ENCODE measurements at places on chromosomes 11 and 22. TPM values are rescaled to one million over a fixed set of nuclear protein-coding genes. Genes with fewer than 3 reads are reported as not detected.

Gene OR2AT4
- not detected for total RNA-seq

- no peak for DNase-seq
- H3K27ac ChIP-seq = no peak overlapping the region
- H3K4me1 ChIP-seq = no peaks in the 10 kb centered on the region
Measured at GRCh38 chr22:40671369-40671768, 7.9 kb upstream of the MCHR1 start.

DNA sequence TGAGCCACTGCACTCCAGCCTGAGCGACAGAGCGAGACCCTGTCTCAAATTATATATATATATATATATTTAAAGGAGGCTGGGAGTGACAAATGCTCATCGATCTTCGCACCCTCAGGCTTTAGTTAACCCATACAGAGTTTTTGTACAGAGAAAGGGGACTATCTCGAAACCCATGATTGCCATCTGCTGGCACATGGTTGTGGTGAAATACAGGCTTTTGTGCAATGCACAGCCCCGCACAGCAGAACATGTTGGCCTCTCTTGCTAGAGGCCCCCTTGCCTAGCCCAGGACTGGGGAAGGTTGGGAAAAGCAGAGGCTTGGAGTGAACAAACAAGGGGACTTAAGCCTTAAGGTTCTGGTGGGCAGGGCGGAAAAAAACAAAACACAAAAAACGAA lies 3.6 kb downstream of the MYBPC3 start:
- H3K4me1 ChIP-seq = no peaks in the 10 kb centered on the region
- no peaks in the 10 kb centered on the region for H3K27me3 ChIP-seq
- H3K27ac ChIP-seq = no peak overlapping the region
- DNase-seq = no peak

GRCh38 chr22:39958009-39958711 lies 2.0 kb upstream of the TMA7B start:
- no peak overlapping the region for H3K4me3 ChIP-seq
- peaks cover 27% of the 10 kb centered on the region for H3K27me3 ChIP-seq
- no peak for DNase-seq

DNA sequence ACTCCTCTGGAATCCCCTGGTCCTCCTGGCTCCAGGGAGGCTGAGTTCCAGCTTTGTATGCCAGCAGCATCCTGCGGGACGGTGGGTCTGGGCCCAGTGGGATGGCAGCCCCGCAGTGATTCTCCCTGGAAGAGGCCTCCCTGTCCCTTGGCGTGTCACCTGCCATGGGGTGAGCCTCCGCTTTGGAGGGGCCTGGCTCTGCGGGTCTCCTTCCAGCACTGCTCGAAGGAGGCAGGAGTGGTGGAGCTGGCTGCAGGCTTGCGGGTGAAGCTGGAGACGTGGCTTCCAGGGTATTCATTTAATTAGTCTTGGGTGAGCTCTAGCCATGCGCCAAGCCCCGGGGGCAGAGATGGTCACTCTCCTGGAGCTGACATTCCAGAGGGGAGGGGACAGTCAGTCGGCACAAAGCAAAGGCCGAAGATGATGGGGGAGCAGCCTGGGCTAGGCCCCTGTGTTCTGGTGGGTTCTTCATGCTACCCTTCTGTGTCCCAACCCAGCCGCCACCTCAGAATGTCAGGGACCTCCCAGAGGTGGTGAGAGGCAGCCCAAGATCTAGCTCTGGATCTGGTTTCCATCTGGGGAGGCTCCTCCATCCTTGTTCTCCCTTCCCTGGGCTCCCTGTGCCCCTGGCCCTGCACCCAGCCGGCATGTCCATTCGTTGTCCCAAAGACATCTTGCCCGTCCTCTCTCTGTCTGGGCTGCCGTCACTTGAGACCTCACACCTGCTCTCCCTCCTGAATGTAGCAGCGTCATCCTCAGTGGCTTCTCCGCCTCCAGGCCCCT lies 1332.5 kb downstream of the BRD1 start:
- H3K36me3 ChIP-seq = no peaks in the 10 kb centered on the region
- no peaks in the 10 kb centered on the region for H3K4me1 ChIP-seq
- no peak overlapping the region for H3K4me3 ChIP-seq
- H3K27me3 ChIP-seq = peaks cover 16% of the 10 kb centered on the region
- DNase-seq = peak; percentile 61
- no peak overlapping the region for H3K27ac ChIP-seq

- no peak overlapping the region for H3K4me3 ChIP-seq
- no peak overlapping the region for H3K27ac ChIP-seq
- DNase-seq = no peak
- no peaks in the 10 kb centered on the region for H3K4me1 ChIP-seq
- no peaks in the 10 kb centered on the region for H3K36me3 ChIP-seq
Measured at GRCh38 chr11:8219257-8220021, 44.2 kb downstream of the LMO1 start.

Gene PDGFB
- 29.8 TPM for total RNA-seq

DNA sequence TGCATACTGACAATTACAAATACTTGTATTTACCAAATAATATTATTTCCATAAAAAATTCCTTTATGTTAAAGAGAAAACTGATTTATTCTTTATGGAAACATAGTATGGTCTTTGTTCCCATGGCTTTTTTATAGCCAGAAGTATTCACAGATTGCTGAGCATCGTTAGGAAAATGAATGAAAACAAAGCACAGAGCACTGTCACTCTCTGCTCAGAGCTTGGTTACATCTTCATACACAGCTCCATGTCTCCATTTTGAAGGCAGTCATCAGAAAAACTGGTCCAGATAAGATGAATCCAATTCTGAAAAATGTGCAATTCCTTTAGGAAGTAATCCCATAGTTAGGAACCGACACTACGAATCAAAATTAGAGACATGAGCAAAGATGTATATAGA lies 9.0 kb upstream of the SLC6A5 start:
- no peak overlapping the region for H3K27ac ChIP-seq
- no peaks in the 10 kb centered on the region for H3K36me3 ChIP-seq
- no peak overlapping the region for H3K4me3 ChIP-seq
- H3K27me3 ChIP-seq = peaks cover 22% of the 10 kb centered on the region
- no peak for DNase-seq

DNA sequence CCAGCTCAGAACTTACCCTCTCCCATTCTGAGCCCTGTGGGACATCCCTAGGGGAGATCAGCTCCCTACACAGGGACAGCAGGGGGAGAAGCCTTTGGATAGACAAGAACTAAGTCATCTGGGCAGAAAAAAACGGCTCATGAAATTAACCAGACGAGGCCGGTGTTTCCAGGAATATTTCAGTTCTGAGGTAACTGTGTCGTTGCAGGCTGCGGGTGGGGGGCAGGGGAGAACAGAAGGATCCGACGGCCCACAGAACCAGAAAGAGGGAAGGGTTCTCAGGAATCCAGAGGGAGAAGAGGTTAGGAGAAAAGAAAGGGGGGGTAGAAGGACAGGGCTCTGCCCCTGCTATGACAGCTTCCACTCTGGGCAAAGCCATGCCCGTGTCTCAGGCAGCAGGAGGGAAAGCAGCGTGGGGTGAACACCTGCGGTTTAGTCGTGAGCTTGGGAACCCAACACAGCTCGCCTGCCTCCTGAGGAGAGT lies 3.6 kb downstream of the CLCF1 start:
- no peak overlapping the region for H3K27ac ChIP-seq
- no peaks in the 10 kb centered on the region for H3K36me3 ChIP-seq
- no peak overlapping the region for H3K4me3 ChIP-seq
- peaks cover 71% of the 10 kb centered on the region for H3K4me1 ChIP-seq

Gene CYB5R2
- 14.2 TPM for total RNA-seq

GRCh38 chr11:76664578-76665061 lies 5.9 kb downstream of the LRRC32 start:
- peaks cover 23% of the 10 kb centered on the region for H3K4me1 ChIP-seq
- H3K4me3 ChIP-seq = no peak overlapping the region
- H3K36me3 ChIP-seq = no peaks in the 10 kb centered on the region
- peak; percentile 56 for DNase-seq
- H3K27ac ChIP-seq = peak overlapping the region; percentile 51

Gene LSP1
- total RNA-seq = 78.2 TPM

DNA sequence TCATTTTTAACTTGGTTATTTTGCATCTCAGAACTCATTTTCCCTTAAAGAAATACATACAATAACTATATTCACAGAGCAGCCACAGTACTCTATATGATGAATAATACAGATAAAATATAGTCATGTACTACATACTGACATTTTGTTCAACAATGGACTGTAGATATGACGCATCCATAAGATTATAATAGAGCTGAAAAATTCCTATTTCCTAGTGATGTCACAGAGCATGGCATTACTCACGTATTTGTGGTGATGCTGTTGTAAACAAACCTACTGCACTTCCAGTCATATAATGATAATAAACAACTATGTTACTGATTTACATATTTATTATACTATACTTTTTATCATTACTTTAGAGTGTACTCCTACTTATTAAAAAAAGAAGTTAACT lies 38.7 kb downstream of the NARS2 start:
- H3K4me1 ChIP-seq = peaks cover 3% of the 10 kb centered on the region
- H3K27ac ChIP-seq = no peak overlapping the region
- H3K4me3 ChIP-seq = no peak overlapping the region
- no peak for DNase-seq

Gene OR5B21
- total RNA-seq = not detected

- H3K36me3 ChIP-seq = no peaks in the 10 kb centered on the region
- H3K4me1 ChIP-seq = peaks cover 22% of the 10 kb centered on the region
- H3K4me3 ChIP-seq = no peak overlapping the region
Measured at GRCh38 chr22:45535290-45535689, 32.6 kb downstream of the FBLN1 start.

DNA sequence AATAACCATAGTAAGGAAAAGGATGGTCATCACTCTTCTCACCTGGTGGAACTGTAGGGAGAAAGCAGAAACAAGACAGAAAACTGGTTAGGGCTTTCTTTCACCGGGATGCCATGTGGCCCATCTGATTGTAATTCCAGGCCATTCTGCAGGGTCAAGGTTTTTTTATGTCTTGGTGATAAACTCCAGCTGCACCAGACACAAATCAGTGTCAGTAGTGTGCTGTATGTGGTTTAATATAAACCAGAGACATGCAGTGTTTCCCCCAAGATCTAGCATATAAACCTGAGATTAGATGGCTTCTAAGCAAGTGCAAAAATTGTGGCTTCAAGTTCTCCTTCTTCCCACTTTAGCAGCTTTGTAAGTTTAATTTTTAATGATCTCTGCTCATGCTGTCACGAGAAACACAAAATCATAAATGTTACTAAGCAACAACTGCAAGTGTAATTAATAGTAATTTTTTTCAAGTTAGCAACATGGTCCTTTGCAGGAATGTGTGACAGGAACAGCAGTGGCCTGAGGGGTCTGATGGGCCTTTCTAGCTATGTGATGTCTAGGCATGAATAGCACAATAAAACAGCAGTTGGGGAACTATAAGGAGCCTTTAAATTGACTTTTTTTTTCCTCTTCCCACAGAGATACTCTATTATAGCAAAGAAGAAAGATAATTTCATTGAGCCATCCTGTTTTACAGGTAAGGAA lies 41.6 kb downstream of the BDNF start:
- no peaks in the 10 kb centered on the region for H3K36me3 ChIP-seq
- H3K4me3 ChIP-seq = no peak overlapping the region
- H3K4me1 ChIP-seq = no peaks in the 10 kb centered on the region
- H3K27ac ChIP-seq = no peak overlapping the region

Gene A4GALT
- total RNA-seq = 25.7 TPM

GRCh38 chr11:22677153-22677903 lies 10.9 kb downstream of the GAS2 start:
- H3K4me1 ChIP-seq = no peaks in the 10 kb centered on the region
- H3K27ac ChIP-seq = no peak overlapping the region
- H3K36me3 ChIP-seq = no peaks in the 10 kb centered on the region
- no peak overlapping the region for H3K4me3 ChIP-seq
- H3K27me3 ChIP-seq = no peaks in the 10 kb centered on the region
- no peak for DNase-seq

DNA sequence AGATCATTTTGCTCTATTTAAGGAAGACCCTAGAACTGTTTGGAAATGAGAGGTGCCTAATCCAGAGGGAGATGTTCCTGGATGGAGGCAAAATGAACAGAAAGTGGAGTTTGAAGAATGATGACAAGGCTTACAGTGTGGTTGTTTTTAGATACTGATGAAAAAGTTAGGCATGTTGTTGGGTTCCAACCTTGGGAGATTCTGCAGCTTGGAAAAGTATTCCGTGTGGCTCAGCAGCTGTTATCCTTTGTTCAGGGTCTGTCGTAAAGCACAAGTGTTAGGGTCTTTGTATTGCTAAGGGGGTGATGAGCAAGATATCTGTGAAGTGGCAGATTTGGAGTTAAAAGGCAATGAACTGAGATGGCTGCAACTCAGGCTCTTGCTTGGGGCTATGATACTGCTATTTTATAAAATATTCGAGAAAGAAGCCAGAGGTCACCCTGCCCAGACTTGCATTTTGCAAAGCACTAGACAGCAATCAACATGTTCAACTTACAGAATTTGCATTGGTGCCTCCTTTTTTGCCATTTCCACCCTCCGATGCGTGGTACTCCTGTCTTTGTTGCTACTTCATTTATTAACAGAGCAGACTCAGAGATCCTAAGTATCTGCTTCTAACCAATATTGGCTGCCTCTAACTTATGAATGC lies 45.3 kb upstream of the POGLUT3 start:
- no peak overlapping the region for H3K4me3 ChIP-seq
- H3K27me3 ChIP-seq = no peaks in the 10 kb centered on the region
- H3K36me3 ChIP-seq = no peaks in the 10 kb centered on the region
- DNase-seq = no peak
- H3K4me1 ChIP-seq = no peaks in the 10 kb centered on the region

Gene KIRREL3
- total RNA-seq = not detected

DNA sequence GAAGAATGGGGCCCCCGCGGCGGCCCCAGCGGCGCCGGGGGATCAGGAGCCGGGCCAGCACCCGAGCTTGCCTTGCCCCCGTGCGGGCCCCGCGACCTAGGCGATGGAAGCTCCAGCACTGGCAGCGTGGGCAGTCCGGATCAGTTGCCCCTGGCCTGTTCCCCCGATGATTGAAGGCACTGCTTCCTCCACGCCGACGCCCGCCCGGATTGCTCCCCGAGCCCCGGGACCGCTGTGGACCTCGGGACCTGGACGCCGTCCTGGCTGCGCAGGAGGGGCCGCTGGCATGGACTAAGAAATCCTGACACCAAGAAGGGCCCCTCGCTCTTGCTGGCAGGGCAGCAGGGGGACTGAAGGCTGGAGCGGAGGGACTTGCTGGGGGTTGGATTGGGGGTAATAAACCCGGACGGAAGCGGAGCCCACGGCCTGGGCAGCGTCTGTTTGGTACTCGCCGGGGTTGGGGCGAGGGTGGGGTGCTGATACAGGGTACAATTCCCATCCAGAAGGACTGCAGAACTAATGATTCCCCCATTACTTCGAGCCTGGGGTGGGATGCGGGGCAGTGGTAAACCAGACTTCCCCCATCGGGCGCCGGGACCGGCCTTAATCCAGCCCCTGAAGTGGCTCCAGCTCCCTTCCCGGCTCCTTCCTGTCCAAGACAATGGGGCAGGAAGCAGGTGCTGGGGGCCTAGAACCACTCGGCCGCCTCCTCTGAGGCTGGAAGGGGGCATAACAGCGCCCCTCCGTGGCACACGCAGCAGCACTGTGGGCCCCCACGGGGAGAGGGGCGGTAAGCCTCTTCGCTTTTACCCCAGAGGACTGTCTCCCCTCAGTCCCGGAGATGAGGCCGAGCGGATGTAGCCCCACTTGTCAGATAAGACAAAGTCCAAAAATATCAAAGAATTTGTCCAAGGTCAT lies 1.0 kb downstream of the CCDC85B start:
- peaks cover 52% of the 10 kb centered on the region for H3K4me1 ChIP-seq
- no peaks in the 10 kb centered on the region for H3K27me3 ChIP-seq
- peak overlapping the region; percentile 91 for H3K4me3 ChIP-seq
- H3K36me3 ChIP-seq = peaks cover 8% of the 10 kb centered on the region
- no peak for DNase-seq
